ENCODE measurements at places on chromosomes 13 and 19.

DNA sequence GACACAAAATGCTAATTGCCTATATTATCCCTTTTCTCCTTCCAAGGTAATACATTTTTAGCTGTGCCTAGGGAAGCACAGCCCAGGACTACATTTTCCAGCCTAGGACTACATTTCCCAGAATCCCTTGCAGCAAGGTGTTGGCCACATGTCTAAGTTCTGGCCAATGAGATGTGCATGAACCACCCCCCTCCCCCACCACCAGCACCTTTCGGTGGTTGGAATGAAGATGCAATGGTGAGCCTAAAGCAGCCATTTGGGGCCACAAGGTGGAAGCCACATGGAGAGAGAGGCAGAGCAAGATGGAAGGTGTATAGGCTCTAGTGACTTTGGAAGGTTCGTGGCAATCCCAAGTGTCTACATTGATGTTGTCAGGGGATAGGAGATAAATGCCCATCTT lies 16.2 kb downstream of the UNC13A start:
- DNase-seq, result peak; percentile 20

DNA sequence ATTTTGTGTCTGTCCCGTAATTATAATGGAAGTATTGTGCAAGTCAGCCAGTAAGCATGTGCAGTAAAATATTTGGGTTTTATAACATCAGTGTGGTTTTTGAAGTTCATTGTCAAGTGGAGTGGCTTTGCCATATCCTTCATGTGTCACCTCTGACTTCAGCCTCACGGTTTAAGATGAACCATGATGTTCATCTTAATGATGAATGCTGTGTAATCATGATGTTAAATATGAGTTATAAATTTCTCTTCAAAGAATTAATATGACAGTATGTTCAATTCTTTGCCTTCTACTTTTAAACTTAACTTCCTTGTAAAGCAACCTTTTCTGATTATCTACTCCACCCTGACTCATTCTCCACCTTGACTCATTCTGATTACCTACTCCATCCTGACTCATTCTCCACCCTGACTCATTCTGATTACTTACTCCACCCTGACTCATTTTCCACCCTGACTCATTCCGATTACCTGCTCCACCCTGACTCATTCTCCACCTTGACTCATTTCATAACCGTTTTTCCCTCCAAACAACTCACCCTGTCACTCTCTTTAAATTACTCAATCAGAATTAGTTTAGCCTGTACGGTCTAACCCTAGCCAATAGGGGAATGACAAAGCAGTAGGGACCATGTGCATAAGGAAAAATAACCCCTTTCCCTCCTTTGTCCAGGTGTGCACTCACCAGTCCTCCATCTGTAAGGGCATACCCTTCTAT lies 50.3 kb upstream of the ANKRD10 start:
- no peak for DNase-seq

DNA sequence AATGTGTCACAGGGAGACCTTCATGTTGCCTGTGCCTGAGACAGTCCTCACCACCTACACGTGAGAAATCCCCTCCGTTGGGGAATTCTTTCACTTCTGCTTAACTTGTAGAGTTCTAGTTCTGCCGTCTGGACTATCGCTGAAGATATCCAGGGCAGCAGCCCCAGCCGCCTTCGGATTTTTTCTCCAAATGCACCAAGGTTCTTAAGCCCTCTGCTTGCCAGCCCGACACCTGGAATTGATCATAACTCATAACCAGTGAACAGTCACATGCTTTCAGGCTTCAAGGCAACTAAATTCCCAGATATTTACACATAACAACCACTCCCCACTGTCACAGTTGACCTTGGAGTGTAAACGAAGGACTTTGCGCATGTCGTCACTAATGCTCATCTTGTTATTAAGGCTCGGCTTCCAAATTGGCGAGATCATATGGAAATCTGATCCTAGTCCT lies 114.4 kb downstream of the RAB20 start:
- DNase-seq, result no peak

GRCh38 chr13:39982745-39983144 lies 327.3 kb downstream of the COG6 start:
- no peak for DNase-seq

DNA sequence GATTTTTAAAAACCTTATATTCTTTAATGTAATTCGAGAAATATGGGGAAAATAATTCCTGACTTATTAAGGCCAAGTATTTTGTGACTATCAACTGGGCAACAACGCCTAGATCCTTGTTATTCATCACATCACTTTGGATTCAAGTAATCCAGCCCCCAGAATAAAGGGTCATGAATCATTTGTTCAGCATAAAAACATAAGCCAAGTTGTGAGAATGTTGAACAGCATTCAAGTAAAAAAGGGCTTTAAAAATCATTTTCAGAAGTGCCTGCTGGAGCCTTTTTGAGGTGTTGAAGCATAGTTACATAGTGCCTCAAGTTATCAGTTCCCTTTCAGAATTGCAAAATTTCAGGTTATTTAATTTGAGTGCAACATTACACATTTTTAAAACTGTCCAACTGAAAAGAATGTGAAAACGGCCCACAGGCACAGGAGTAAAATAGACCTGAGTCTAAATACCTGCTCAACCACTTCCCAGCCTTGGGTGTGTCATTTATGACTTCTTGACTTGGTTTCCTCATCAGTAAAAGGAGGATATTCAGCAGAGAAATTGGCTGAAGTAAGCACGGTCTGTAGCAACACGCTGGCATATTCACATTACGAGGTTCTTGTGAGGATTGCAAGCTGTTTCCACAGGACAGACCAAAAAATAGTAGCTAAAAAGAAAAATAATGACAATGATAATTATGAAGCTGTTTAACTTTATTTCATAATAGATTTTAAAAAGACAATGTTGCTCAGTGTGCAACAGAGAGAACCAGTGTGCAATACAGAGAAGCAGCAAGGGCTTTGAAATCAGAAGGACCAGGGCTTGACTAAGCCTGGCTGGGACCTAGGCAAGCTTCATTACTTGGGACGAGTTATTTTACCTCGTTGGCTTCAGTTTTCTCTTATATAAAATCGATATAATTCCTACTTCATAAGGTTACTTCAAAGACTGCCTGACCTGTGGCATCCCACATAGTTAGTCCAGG lies 56.6 kb downstream of the MBNL2 start:
- DNase-seq, result no peak

- peak; percentile 4 for DNase-seq
Measured at GRCh38 chr13:44437356-44438233, 64.0 kb downstream of the SERP2 start.

DNA sequence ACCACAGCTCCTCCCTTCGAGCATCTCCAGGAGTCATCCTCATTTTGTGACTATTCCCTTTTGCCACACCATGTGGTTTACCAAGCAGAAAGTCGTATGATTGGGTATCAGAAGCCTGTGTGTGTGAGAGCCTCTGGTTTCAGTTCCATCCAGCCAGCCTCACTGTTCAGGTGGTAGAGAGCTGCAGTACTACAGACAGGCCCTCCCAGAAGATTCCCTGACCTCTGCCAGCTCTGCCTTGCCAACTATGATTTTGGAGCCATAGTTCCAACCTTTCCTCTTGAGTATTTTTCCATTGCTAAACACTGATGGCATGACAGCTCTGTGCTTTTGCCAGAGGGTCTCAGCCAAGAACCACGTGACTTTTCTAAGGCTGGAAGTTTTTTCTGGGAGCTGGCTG lies 82.5 kb downstream of the DHRS12 start:
- DNase-seq, result no peak

- no peak for DNase-seq
Measured at GRCh38 chr13:101512650-101513049, 60.2 kb downstream of the ITGBL1 start.

- no peak for DNase-seq
Measured at GRCh38 chr13:94344126-94344818, 135.2 kb downstream of the DCT start.

DNA sequence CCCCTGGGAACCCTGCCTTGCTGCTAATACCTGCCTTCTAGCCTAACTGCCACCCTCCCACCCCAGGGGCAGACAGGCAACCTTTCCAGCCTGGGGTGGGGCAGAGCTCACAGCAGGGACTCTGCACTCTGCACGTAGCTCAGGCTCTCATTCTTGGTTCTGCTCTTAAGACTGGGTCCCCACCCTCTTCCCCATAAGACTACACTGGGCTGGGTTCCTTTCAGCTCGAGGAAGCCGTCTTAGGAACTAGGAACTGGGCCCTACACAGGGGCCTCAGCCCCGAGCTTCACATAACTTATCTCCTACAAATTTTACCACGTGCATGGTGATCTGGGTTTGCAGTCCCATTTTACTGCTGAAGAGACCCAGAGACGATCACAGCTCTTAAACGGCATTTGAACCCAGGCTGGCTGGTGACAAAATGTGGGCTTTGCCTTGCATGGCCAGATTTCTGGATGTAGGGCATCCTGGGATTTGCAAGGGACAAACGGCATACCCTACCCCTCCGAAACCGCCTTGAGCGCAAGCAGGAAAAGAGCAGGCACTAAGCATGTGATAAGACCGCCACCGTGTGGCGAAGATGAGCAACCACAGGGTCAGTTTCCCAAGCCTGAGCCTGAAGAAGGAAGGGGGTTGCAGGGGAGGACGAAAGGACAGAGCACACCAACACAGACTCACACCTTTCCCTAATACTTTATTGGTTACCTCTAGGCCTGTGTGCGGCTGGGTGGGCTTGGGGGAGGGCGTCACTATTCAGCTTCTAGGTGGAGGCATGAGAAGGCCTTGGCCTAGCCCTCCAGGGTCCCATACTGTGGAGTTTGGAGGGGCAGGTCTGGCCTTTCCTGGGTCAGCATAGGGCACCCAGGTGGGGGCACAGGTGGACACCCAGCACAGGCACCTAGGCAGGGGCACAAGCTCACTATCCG lies 5.1 kb downstream of the JUNB start:
- peak; percentile 89 for DNase-seq

DNA sequence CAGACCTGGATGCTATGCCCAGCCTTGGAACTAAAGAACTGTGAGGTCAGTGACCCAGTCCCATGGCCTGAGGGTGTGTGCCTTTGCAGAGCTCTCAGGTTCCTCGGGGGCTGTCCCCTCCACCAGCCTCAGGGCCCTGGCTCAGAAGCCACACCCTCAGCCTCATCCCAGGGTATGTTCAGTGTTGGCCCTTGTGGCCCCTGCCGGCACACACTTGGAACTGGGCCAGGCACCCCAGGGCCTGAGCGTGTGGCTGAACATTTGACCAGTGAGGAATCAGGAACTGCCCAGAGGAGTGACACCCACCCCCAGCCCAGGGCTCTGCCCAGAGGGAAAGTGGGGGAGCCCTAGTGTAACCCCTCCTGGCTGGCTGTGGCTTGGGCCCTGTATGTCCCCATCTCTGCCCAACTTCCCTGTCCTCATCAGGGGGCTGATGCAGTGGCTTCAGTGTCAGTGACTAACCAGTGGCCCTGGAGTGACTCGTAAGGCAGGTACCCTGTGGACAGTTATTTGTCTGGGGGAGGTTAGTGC lies 10.0 kb downstream of the NKPD1 start:
- no peak for DNase-seq

DNA sequence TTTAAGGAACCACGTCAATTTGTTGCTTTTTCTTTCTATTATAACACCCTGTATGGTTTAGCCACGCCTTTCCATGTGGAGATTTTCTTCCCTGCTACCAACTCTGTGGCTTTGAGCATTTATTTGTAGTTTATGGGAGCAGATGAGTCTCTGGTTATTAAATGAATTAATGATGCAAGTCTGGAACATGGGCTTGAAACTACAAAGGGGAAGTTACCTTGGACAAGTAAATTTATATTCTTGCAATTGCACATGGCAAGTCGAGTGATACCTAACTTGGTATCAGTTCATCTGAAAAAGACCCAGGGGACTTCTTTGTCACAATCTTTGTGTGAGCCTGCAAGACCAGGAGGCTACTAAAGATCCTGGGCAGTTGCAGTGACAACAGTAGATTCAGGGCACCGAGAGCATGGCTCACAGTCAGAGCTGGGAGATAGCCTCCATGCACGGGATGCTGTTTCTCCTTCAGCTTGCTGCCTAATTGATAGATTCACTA lies 24.4 kb downstream of the B3GLCT start:
- no peak for DNase-seq

GRCh38 chr19:49570997-49571676 lies 9.2 kb downstream of the NOSIP start:
- peak; percentile 23 for DNase-seq

DNA sequence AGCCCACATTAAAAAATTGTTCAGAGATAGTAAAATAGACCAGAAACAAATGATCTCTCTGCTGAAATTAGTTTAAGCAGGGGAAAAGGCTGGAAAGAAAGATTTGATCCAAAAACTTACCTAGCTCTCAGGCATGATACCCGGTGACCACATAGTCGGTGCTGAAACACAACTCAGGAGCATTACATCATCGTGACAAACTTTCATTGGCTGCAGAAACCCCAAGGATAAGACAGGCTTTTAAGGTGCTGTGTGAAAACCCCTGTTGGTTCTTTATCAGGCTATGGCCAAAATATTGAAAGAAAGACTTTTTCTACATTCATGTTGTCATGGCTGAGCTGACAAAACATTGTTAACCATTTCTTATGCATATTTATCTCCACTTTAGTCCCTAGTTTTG lies 171.7 kb upstream of the KLF12 start:
- no peak for DNase-seq

GRCh38 chr19:35514282-35514809 lies 897 bp upstream of the DMKN start:
- DNase-seq, result no peak

GRCh38 chr19:14023404-14024235 lies 4.3 kb upstream of the RLN3 start:
- peak; percentile 69 for DNase-seq

- DNase-seq, result no peak
Measured at GRCh38 chr13:23467048-23467931, 33.8 kb upstream of the SACS start.

DNA sequence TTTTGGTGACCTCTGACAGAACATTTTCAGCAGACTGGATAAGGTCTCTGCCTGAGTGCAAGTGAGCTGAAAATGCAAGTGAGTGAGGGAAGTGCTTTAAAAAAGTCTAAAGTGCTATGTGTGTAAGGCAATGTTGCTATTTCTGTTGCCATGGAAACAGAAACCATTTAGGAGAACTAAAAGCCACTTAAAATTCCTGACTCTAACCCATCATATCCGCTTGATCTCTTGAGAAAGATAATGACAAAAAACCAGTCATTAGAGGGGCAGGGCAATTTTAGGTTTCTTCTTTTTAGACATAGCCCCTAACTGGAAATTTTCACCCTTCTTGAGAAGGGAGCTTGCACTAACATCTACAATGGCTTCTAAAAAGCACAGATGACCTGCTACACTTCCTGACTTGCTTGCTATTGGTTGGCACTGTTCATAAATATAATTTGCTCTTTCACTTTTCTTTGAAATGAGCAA lies at the start of gene CYSLTR2:
Gene CYSLTR2, plus strand, starts transcription at position 458 of the 468 bp plus-strand sequence. CDS start 52,889 bp downstream, outside the sequence.
- DNase-seq, result no peak

- no peak for DNase-seq
Measured at GRCh38 chr13:46663206-46664037, 110.5 kb downstream of the LRCH1 start.
